Endodermal cell (in vitro differentiated cells): ENCODE measurements at places on chromosomes 4 and X.

GRCh38 chr4:39631700-39632079, 7.0 kb downstream of the SMIM14 start:
- DNase-seq = no peak

DNA sequence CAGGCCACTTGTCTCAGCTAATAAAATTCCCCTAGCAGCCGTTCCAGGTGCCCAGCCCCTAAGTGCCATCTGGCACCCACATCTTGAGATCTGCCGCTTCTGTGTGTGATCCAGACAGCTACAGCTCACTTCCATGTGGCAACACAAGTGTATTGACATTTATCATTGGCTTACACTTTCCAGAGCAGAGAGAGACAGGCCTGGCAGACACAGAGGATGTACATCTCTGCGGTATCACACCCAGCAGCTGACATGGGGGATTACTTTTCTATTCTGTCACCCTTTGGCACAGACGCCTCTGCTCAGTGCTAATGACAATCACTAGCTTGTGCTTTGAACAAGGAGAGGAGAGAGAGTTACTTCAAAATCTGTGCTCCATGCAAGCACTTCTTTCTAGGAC, 195.9 kb downstream of the KDR start:
- DNase-seq = no peak

DNA sequence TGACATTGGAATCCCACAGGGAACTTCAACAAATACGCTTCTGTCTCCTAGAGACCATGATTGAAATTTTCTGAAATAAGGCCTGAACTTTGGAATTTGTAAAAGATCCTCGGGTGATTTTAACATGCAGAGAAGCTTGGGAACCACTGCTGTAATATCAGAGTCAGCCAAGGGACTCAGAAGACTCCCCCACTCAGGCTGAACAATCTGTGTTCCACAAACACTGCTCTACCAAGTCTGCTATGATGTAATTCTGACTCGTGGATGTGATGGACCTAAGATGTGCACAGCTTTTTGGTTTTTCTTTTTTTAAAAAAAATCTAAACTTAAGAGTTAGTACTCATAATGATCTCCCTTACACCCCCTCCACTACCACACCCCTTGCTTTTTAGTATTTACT, 26.0 kb downstream of the LRP2BP start:
- DNase-seq = no peak

DNA sequence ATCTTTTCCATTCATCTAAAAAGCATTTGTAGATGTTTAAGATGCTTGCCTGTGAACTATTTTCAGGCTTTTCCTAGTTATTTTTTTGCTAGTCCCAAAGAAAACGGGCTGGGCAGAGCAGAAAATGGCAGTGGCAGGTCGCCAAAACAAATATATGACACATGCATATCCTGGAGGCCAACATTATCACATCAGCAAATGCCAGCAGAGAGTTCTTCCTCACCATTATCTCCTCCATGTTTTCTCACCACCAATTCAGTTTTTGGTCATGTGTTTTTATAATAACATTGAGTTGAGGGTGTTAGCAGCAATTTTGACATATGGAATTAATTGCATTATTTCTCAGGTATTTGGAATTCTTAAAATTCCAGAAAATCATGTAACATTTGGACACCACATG, 97.9 kb upstream of the EOLA2 start:
- no peak for DNase-seq
